CD4-positive, alpha-beta T cell treated with Interleukin-15 for 4 hours (primary cell): ENCODE measurements at places on chromosomes 6 and 20.

DNA sequence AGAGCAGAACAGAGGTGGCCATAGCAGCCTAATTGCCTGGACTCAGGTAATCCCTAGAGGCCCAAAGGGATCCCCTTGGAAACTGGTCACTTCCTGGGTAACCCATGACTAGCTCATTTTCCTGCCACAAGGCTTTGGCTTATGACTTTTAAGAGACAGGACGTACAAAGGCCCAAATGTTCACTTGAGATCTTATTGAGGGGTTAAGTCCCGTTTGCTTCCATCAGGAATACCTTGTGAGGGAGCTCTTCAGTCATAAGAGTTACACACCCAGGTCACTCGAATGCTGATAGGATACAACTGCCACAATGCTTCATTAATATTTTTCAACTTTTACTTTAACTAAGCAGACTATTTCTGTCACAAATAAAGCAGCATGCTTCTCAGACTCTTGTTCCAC, 51.7 kb downstream of the TMEM170B start:
- no peak for DNase-seq

DNA sequence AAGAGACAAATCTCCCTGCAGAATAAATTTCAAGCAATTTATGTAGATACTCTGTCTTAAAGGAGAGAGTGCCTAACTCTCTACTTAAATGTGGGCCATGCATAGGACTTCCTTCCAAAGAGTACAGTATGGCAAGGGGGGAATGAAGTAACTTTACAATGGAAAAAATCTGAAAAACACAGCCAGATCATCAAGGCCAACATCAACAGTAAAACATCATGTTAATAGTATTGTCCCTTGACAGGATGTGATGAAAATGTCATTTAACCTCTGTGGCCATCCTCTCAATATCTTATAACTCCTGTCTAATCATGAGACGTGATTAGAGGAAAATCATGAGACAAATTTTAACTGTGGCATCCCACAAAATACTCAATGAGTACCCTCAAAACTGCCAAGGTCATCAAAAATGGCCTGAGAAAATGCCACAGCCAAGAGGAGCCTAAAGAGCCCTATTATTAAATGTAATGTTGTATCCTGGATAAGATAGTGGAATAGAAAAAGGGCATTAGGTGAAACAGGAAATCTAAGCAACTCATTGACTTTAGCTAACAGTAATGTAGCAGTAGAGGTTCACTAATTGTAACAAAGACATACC, 47.5 kb downstream of the CNBD2 start:
- DNase-seq: no peak

DNA sequence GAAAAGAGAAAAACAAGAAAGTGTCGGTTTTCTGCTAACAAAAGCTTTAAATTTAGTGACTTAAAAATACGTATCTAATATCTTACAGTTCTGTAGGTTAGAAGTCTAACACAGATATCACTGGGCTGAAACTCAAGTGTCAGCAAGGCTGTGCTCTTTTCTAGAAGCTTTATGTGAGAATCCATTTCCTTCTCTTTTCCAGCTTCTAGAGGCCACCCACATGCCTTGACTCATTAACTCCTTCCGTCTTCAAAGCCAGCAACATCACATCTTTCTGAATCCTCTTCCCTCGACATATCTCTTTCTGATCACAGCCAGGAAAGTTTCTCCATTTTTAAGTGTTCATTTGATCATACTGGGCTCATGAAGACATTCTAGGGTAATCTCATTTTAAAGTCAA, 262.0 kb downstream of the MAFB start:
- DNase-seq: no peak

DNA sequence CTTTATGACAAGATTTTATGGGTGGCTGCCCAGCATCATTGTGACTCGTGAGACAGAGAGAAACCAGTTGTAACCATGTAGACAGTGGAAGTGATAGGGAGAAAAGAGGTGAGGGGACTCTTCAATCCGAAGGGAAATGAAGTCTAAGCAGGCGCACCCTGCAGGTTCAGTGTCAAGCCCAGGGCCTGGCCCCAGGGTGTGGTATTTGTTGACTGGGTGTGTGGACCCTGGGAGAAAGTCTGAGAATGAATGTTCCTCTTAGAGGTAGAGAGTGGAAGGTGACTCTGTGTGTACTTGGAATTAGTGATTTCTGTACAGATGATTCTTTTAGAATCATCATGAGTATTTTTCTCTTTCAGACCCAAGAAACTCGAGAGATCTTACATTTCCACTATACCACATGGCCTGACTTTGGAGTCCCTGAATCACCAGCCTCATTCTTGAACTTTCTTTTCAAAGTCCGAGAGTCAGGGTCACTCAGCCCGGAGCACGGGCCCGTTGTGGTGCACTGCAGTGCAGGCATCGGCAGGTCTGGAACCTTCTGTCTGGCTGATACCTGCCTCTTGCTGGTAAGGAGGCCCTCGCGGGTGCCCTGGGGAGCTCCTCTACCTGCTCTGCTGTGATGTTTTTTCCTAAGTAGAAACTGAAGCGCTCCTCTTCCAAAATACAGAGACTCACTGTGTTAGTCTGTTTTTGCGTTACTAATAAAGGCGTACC, 68.0 kb downstream of the PTPN1 start:
- no peak for DNase-seq

GRCh38 chr6:136609873-136610706, 59.9 kb upstream of the MAP7 start:
- DNase-seq: no peak

DNA sequence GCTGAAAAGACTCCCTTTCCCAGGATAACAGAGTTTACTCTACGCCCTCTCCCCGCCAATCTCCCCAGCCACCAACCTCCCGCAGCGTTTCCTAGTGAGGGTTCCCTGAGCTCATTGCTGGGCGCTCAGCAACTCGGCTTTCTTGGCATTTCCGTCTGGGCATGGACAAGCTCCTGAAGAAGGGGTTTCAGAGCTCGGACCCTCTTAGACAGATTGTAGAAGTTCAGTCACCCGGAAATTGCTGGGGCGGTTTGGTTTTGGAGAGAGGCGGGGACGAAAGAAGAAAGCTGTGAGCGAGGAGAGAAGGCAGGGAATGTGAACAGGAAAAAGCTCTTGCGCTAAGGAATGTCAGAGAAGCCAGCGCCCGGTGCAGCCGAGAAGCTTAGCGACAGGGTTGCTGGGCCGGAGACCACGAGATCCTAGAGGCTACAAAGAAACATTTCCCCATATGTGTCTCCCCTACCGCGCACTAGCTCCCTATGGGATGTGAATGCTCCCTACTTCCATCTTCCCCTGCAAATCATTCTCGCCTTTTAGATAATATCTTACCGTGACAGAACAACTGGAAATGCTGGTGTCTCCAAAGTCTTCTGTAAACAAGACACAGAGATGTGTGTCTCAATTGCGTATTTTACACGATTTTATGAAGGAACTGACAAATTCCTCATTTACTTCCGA, 15.8 kb downstream of the POM121L2 start:
- DNase-seq: no peak

- DNase-seq: no peak
Observed at GRCh38 chr6:16327777-16328325, 89.5 kb downstream of the GMPR start.

DNA sequence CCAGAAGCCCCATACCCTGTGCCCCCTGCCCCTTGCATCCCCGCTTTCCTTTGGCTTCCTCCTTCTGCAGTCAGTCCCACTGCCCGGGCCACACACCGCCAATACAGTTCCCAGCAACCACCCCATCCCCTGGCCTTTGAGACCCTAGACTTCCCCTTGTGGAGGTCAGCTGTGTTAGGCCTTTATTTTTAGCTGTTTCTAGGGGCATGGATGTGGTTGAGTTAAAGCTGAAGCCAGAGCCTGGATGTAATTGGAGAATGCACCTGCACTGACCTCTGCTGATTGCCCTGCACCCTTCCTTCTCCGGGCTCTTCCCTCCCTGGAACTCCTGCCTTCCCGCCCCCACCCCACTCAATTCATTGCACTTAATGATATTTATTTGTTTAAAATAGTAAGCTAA, 33.9 kb downstream of the LYRM2 start:
- DNase-seq: no peak

GRCh38 chr20:17611540-17612286, 41.8 kb downstream of the DSTN start:
- DNase-seq: no peak

GRCh38 chr20:17688965-17689364, 6.9 kb upstream of the RRBP1 start:
- no peak for DNase-seq

DNA sequence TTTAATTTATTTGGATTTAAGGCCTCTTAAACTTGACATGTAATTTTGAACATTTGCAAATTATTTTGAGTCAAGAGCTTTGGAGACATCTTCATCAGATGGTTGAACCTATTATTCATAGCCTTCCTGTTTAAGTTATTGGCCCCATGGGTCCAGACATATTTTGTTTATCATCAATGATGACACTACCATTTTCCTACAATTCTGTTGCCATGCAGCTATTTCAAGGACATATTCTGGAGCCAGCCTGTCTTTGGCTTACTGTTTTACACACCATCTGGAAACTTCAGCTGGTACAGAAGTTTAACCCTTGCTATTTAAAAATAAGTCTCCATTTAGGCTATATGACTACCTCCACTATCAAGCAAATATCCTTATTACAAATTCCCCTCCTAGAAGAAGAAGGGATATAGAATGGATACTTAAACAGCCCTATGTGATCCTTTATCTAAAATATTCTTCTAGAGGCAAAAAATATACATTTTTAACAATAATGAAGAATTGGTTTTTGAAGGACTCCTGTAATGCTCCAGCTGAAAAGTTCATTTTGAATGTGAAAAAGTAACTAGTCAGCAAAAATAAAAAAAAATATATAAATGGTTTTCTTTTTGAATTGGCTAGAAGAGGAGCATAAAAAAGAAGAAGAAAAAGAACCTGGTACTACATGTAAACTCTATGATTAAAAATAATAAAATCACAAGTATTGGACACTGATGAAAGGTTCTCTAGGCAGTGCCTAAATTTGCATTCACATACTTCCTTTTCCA, 544.0 kb upstream of the HS3ST5 start:
- no peak for DNase-seq

GRCh38 chr6:23441808-23442461, 684.1 kb upstream of the NRSN1 start:
- DNase-seq: no peak

DNA sequence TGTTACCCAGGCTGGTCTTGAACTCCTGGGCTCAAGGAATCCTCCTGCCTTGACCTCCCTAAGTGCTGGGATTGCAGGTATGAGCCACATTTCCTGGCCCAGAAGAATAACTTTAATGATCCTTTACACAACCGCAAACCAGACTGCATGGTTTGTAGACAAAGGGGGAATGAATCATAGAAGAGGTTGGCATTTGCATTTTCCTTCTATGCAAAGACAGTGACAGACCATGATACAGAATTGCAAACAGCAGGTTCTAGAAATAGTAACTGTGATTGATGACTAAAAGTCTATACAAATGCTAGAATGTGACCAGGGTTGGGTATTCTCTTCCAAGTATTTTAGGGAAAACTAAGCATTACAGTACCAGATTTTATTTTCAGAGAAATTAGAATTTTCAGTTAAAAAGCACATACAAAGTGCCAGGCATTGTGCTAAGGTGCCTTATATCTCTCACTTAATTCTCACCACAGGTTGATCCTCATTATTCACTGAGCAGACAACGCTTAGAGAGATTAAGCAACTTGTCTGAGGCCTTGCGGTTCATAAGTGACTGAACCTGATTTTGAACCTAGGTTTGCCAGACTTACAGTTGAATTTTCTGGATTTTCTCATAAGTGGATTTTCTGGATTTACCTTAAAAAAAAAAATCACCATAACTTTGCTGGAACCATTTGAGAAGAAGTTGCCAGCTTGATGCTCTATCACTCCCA, 146.6 kb downstream of the ZFAND3 start:
- no peak for DNase-seq

- DNase-seq: no peak
Observed at GRCh38 chr6:134363323-134364039, 45.6 kb upstream of the SGK1 start.

DNA sequence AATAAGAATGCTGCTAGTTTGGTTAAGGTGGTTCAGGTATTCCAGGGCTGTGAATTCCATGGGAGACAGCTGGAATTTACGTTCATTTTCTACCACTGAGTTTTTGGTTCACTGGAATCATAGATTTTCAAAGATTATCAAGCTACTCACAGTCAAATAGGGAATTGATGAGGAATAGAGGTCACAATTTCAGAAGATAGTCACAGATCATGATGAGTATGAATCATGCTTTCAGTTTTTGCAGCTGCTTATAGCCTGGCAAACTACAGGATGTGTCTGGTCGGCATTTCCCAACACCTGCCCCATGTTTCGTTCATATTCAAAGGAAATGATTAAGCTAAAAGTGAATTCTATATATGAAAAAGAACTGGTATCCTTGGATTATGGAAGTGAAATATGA, 58.7 kb downstream of the BCKDHB start:
- DNase-seq: peak; percentile 6

GRCh38 chr6:16818992-16819626, 57.8 kb upstream of the ATXN1 start:
- no peak for DNase-seq

DNA sequence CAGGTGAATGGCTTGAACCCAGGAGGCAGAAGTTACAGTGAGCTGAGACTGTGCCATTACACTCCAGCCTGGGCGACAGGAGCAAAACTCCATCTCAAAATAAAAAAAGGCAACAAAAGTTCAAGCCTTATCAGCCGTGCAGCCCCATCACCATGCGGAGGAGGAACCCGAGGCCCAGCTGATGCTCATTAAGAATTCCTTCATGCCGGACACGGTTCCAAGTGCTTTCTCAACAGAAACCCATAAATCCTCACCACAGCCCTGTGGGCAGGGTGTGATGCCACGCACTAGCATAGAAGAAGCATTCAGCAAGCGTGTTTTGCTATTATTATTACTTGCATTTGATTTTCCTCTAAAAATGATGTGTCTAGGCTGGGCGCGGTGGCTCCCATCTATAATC, 56.3 kb downstream of the PREX1 start:
- no peak for DNase-seq

DNA sequence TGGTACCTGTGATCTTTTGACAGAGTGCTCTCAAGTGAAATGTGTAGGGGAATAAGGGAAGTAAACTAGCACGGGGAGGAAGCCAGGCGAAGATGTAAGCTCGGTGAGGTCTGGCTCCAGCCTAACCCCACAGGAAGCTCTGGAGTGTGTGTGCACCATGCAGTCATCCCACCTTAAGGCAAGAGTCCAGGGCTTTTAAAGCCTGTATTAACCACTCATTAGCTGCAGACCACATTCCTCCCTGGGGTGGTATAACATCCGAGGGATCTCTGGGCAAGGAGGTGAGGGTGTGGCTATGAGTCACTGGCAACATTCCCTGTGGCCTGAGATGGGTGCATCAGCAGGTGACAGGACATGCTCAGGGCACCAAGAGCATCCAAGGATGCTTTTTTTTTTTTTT, 12.5 kb upstream of the RANBP9 start:
- DNase-seq: no peak
